Left kidney (tissue), 8 donors: ENCODE measurements at places on chromosomes 7 and 10. TPM values are rescaled to one million over a fixed set of nuclear protein-coding genes. Genes with fewer than 3 reads are reported as not detected.

- no peak for DNase-seq
Observed at GRCh38 chr7:8714791-8715190, 281.4 kb downstream of the NXPH1 start.

Gene EEPD1
- polyA plus RNA-seq = 9.1 TPM

Gene NET1
- polyA plus RNA-seq = 139 TPM

- no peak for DNase-seq
Observed at GRCh38 chr7:946256-946996, 8.1 kb downstream of the ADAP1 start.

- no peak for DNase-seq
Observed at GRCh38 chr7:88919478-88920131, 124.1 kb upstream of the TEX47 start.

GRCh38 chr7:102122026-102122425 lies 164.6 kb upstream of the SH2B2 start:
- DNase-seq = no peak

GRCh38 chr10:14241196-14241595 lies 89.5 kb downstream of the FRMD4A start:
- DNase-seq = no peak

DNA sequence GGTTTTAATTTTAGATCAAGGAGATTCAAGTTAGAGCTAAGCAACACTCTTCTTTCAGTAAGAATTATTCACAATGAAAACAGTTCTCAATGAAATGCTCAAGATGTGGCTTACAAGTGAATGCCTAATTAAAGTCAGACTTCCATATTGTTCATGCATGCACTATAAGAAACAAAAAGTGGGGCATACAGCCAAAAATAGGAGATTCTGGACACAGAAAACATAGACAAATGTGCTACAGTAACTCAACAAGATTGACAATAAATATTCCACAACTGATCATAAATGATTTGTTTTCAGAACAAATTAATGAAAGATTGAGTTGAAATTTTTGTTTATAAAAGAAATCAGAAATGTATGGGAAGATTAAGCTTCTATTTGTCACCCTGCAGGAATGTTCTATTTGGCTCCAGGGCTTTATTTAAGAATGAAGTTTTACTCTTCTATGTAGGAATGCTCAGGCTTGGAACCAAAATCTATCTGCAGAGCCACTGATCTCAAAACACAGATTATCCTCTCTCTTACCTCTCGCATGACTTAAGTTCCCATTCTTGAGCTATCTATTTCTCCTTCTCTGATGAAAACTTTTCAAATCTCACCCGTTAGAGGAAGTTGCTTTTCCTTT lies 89.0 kb upstream of the PIP4K2A start:
- DNase-seq = no peak

Gene NPFFR1
- polyA plus RNA-seq = 0.15 TPM

DNA sequence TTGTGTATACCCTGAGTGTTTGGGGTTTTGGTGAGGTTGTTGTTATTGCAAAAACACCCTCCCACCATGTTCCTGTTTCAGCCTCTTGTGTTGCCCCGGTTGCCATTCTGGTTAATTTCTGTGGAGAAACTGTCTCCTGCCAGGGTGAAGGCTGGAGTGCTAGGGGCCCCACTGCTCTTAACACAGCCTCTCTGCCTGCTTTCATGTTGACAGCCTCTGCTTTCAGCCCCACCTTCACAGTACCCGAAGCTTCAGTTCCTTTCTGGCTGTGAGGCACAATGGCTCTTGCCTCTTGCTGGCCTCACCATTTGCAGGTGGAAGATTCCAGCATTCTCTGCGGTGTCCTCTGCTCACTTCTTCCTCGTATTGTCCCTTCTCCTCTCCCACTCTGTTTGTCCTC lies 19.2 kb downstream of the SLC18A2 start:
- DNase-seq = no peak

DNA sequence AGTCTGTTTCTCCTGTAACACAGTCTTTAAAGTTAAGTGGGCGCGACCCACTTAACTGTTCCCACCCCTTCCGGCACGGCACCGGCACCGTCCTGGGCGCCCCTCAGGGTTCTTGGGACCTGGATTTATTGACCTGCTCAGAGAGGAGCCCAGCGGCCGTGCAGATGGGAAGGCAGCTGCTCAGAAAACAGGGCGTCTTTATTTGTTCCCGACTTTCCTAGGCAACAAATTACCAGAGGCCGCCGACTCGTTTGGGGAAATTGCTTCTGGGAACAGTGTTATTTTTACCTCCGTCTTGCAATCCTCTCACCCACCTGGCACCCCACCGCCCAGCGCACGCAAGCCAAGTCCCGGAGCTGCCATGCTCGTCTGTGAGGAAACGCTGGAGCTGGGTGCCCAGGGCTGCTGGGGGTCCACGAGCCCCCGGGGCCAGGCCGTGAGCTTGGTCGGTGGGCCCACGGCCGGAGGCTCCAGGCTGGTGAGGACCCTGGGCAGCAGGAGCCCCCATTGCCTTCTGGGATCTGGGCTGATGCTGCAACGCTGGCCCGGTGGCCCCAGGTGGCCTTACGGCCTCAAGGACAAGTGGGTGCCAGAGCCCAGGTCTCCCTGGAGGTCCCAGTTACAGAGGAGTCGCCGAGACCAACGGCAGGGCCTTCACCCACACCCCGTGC lies 14.9 kb upstream of the ADGRA1 start:
- DNase-seq = no peak

DNA sequence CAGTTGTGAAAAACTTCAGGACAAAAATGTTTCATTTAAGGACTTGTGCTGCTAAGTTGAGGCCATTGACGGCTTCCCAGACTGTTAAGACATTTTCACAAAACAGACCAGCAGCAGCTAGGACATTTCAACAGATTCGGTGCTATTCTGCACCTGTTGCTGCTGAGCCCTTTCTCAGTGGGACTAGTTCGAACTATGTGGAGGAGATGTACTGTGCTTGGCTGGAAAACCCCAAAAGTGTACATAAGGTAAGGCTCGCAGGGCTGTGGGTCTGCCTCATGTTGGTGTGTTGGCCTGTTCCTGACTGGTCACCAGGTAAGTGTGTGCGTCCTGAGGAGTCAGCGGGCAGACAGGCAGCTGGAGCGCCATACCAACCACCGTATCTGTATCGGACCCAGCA lies 17.9 kb downstream of the OGDH start:
- DNase-seq = no peak

DNA sequence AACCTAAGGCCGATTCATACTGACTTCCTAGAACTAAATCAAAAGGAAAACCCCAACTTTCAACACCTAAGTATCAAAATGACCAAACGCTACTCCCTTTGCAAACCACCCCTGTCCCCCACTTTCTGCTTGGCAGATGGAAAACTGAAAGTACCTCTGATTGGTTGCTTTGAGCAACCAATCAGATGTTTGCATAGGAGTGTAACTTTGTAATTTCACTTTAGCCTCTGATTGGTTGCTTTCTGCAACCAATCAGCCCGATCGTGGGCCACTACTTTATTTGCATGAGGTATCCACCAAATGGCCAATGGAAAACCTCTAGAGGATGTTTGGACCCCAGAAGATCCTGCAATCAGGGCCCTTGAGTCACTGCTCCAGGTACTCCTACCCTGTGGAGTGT lies 12.3 kb upstream of the SNX10 start:
- DNase-seq = no peak

- no peak for DNase-seq
Observed at GRCh38 chr7:110539216-110539615, 551.7 kb upstream of the LRRN3 start.

- no peak for DNase-seq
Observed at GRCh38 chr10:127563718-127564553, 14.8 kb downstream of the NPS start.

- DNase-seq = no peak
Observed at GRCh38 chr7:25361863-25362262, 133.6 kb upstream of the NPVF start.

- no peak for DNase-seq
Observed at GRCh38 chr10:117130346-117130745, 7.7 kb downstream of the VAX1 start.

DNA sequence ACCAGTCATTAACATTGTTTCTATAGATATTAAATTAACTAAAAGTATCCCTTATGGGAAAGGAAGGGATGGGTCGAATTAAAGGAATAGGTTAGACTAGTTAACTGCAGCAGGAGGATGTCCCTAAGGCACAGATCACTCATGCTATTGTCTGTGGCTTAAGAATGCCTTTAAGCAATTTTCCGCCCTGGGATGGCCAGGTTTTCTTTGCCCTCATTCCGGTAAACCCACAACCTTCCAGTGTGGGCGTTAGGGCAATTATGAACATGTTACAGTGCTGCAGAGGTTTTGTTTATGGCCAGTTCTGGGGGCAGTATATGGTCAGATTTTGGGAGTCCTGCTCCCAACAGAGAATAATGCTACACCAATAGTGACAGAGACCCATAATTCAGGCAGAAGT lies 139.3 kb upstream of the CDK13 start:
- DNase-seq = no peak
